ENCODE measurements at places on chromosomes 13 and 19.
A peak's percentile ranks its signal among the peaks of the same experiment; 100 is the strongest.

- DNase-seq, result peak; percentile 93
These were observed at the start of gene MAST3 for GRCh38 chr19:18097217-18097992. TSS of gene MAST3 (plus strand) at chr19:18097778. CDS start at chr19:18097793, 15 bp downstream.

GRCh38 chr13:45623516-45624090, 8.1 kb upstream of the ERICH6B start:
- no peak for DNase-seq

- DNase-seq, result peak; percentile 38
These were observed 25.9 kb downstream of the MPND start for GRCh38 chr19:4369109-4369887.

GRCh38 chr19:45798995-45799517, 6.4 kb upstream of the DMWD start:
- DNase-seq, result peak; percentile 58

GRCh38 chr19:50233308-50233910, 30.0 kb downstream of the MYH14 start:
- DNase-seq, result no peak

DNA sequence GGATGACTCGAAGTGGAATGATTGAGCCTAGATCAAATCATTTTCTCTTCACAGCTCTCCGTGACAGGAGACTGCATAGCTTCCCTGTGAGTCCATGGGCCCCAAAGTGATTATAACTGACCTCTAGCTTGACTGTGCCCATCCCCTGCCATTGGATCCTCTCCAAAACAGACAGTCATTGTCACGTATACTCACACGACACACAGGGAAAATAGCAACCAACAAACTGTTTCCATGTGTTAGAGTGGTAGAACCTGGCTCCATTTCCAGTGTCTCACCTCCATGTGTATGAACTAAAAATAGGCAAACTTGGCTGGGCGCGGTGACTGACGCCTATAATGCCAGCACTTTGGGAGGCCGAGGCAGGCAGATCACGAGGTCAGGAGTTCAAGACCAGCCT, 48.8 kb upstream of the NPAS1 start:
- no peak for DNase-seq

GRCh38 chr19:45498411-45499195, at the start of gene PPM1N:
TSS of gene PPM1N (plus strand) at chr19:45498443. CDS start at chr19:45498473, 30 bp downstream.
- peak; percentile 70 for DNase-seq

DNA sequence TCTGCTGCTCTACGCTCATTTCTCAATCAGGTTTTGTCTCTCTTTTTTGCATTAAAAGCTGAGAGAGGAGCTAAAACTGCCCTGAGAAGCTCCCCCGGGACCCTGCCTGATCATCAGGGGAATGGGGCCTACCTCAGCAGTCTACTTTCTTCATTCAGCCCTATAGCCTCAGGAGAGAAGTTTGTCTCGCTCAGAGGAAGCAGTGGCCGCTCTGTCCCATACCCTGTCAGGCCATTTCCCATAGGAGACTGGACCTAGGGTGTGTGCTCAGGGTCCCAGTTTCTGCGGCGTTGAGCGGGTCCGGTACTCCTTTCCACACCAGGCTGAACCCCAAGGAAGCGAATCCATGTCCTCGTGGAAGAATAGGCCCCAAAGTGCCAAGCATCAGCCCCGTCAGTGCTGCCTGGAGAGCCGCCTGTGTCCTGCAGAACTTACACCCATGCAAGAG, 21.7 kb downstream of the UBE2L5 start:
- DNase-seq, result no peak

GRCh38 chr13:106246242-106246641, 289.2 kb downstream of the EFNB2 start:
- DNase-seq, result no peak

- DNase-seq, result no peak
These were observed 353.2 kb downstream of the SPRY2 start for GRCh38 chr13:79987761-79988160.
